ENCODE measurements at places on chromosomes 12 and 14.

- DNase-seq: no peak
These were observed 82.8 kb downstream of the KIF26A start for GRCh38 chr14:104221071-104221625.

GRCh38 chr14:30971586-30971985, 53.9 kb upstream of the AP4S1 start:
- no peak for DNase-seq

DNA sequence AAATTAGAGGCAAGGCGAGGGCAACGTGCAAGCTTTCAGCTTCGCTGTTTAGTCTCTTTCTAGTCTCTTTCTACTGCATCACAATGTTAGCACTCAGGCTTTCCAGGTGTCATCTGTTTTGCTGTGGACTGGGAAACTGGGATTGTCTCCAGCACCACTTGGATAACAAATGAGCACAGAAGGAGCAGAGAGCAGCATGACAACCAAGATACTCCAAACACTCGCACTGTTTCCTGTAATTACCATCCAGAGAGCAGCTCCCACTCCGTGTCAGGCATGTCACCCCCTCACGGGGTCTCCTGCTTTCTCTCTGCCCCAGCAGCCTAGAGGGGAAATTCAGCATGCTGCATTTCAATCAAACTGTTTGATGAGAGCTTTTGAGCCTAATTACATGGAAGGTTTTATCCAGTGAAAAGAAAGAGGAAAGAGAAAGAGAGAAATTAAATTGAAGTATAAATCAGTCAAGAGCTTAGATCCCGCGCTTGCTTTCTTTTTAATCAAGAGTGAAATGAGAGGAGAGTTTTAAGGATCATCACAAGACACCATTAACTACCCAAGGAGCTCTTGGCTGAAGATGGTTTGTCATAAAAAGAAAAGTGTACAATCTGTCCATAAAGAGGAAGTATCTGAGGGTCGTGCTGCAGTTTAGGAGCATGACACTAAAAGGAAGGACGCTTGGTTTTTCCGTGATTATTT, 917.7 kb downstream of the DIO2 start:
- DNase-seq: no peak

- no peak for DNase-seq
These were observed 16.4 kb upstream of the LMO3 start for GRCh38 chr12:16622338-16622737.

GRCh38 chr14:32947792-32948191, 9.1 kb downstream of the NPAS3 start:
- DNase-seq: no peak

DNA sequence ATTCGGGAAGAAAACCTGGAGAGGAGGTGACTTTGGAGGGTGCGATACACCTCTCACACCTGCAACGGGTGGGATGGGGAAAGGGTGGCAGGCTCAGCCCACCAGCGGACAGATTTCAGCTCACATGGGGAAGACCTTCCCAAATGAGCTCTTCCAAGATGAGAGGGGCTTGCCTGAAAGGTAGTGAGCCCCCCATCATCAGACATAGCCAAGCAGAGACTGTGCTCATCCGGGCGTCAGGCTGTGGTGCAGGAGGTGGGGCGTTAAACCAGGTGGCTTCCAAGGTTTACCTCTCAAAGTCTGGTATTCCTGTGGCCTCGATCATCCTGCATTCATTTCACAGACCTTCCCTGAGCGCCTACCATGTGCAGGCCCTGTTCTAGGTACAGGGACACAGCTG, 105.4 kb upstream of the FKBP4 start:
- DNase-seq: no peak

GRCh38 chr12:83827860-83828259, 1084.7 kb downstream of the SLC6A15 start:
- peak; percentile 7 for DNase-seq

DNA sequence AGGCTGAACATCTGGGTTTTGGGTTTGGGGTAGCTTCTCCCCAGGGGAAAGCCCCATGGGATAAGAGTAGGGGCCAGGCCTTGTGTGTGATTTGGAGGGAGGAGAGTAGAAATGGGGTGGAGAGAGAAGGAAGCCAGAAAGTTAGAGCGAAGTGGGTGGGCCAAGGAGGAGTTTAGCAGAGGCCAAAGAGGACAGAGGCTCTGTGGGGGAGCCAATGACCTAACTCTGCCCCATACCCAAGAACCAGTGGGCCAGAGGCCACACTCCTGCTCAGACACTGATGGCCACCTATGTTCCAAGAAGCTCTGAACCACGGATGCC, 9.3 kb downstream of the ZNF385A start:
- DNase-seq: no peak

Data from amniotic epithelial cell (primary cell).